Breast epithelium (tissue), 4 donors: ENCODE measurements at places on chromosomes 1 and 21. TPM values are rescaled to one million over a fixed set of nuclear protein-coding genes. Genes with fewer than 3 reads are reported as not detected.

DNA sequence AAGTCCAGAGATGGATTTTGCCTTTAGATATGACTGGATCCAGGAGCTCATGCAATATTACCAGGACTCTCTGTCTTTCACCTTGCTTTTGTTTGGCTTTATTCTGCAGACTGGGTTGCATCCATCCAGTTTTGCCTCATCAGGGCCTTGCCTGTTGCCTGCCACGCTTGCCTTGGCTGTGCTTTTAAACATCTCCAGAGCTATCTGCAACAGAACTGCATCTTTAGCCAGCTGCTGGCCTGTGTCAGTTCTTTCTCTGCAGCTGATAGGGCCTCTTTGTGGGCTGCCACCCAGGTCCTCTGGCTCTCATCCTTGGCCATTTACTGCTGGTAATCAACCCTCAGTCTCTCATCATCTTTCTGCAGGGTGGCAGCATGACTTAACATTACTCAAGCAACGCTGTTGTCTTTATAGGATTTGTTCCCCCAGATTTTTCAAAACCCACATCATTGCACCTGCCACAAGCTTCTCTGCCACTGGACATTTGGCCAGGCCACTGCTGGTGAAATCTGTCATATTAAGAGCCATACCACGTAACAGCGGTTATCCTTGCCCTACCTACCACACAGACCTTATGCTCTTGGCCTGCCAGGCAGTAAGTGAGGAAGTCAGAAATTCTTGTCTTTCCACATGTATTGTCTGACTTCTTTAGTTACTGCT, 24.4 kb upstream of the HUNK start:
- H3K36me3 ChIP-seq, result no peaks in the 10 kb centered on the region
- H3K27me3 ChIP-seq, result no peaks in the 10 kb centered on the region
- DNase-seq, result no peak
- H3K27ac ChIP-seq, result no peak overlapping the region
- no peaks in the 10 kb centered on the region for H3K4me1 ChIP-seq

The MSH4 gene
- 0.66 TPM for total RNA-seq

The TRIM58 gene
- 4.6 TPM for total RNA-seq

DNA sequence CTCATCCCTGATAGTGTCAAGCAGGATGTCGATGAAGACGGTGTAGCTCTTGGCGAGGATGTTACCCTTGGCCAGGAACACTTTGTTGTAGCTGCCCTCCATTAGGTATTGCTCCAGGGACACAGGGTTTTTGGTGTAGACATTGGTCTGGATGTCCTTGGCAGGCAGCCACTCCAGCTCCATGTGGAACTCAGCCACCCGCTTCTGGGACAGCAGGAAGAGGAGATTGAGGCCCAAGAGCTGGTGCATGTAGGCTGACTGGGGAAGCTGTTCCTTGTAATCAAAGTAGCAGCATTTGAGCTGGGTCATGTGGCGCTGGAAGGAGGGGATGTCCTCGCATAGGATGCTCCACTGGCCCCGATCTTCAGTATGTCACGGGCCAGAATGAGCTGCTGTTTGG, 9.5 kb downstream of the IL6R start:
- no peaks in the 10 kb centered on the region for H3K27me3 ChIP-seq
- H3K27ac ChIP-seq, result no peak overlapping the region
- H3K36me3 ChIP-seq, result no peaks in the 10 kb centered on the region
- H3K4me3 ChIP-seq, result no peak overlapping the region

DNA sequence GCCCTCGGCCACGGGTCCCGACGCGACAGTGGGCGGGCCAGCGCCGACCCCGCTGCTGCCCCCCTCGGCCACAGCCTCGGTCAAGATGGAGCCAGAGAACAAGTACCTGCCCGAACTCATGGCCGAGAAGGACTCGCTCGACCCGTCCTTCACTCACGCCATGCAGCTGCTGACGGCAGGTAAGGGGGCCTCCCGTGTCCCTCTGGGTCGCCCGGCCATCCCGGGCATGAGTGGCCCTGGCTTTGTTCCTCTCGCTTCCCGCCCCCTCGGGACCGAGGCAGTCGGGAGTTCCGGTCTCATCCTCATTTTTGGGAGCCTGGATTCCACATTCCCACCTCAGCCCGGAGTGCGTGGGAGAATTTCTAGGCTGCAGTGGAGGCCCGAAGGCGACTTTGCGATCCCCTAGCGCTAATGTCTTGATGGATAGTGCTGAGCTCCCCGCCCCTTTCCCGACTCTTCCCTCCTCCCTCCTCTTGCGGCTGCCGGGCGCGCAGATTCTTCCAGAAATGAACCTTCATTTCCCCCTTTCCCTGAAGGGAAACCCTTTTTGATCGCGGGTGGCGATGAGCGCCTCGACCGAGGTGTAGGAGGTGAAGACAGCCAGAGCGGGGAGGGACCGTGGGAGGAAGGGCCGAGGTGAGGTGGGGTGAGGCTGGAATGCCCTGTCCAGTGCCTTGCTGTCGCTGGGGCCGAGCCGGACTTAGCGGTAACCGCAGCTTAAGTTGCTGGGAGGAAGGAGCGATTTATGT, 705 bp downstream of the KHDRBS1 start:
- no peaks in the 10 kb centered on the region for H3K36me3 ChIP-seq
- H3K4me3 ChIP-seq, result peak overlapping the region; percentile 99
- peak overlapping the region; percentile 99 for H3K27ac ChIP-seq

The CFHR3 gene
- not detected for total RNA-seq

- H3K36me3 ChIP-seq, result no peaks in the 10 kb centered on the region
- H3K4me1 ChIP-seq, result no peaks in the 10 kb centered on the region
- no peak overlapping the region for H3K27ac ChIP-seq
- no peaks in the 10 kb centered on the region for H3K27me3 ChIP-seq
- no peak overlapping the region for H3K4me3 ChIP-seq
These were observed 66.9 kb downstream of the PAX7 start for GRCh38 chr1:18697541-18697940.

DNA sequence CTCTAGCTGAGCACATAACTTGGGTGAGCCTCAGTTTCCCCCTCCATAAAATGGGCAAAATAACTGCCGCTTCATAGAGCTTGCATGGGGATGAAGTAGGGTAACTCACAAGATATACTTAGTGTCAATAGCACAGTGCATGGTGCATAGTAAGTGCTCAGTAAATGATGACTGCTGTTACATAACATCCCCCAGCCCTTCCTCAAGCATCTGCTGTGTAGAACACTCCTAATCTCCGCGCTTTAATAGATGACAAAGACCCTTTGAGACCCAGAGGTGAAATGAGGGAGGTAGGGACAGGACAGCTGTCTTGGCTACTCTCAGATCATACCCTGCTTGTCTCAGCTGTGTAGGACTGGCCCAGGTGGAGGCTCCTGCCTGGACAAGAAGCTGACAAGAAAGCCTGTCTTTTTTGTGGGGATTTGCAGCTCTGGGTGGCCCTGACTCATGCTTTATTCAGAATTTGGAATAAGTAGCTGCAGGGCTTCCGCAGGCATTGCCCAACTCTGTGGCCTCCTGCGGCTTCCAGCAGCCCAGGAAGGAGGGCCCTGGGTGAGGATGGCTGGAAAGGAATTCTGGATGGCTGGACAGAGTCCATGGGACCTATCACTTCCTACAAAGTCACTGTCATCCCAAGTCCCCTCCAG, 20.7 kb upstream of the PADI4 start:
- H3K27me3 ChIP-seq, result no peaks in the 10 kb centered on the region
- no peak overlapping the region for H3K27ac ChIP-seq
- no peaks in the 10 kb centered on the region for H3K36me3 ChIP-seq
- no peaks in the 10 kb centered on the region for H3K4me1 ChIP-seq
- no peak overlapping the region for H3K4me3 ChIP-seq
- peak; percentile 50 for DNase-seq

DNA sequence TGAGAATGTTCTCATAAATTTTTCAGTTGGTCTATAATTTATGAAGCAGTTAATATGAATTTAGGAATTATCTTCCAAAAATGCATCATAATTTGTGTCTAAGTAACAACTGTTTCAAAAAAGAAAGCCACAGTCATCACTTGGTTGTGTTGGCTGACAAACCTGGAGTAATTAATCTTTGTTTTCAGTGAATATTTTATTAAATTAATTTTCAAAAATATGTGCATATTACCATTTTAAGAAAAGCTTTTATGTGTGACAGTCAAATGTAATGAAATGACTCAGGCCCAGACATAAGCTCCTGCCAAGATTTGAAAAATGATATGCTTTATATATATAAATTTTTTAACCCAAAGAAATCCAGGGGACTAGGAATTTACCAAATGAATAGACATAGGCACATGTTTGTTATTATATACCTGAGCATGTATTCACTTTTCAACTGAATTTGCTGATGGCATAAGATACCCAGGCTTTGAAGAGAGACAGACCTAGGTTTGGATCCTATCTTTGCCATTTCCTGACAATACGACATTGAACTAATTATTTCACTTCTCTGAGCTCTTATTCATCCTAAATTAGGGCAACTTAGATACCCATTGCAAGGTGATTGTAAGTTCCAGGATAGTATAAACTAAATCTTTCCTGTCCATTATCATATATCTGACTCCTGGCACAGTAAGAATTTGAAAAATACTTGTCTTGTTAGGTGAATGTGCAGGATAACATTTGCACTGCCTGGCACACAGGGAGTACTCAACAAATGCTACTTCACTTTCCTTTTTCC, 729.5 kb upstream of the ADGRL2 start:
- H3K27ac ChIP-seq, result no peak overlapping the region
- H3K4me1 ChIP-seq, result no peaks in the 10 kb centered on the region
- H3K4me3 ChIP-seq, result no peak overlapping the region
- H3K36me3 ChIP-seq, result no peaks in the 10 kb centered on the region
- DNase-seq, result no peak
